ENCODE measurements at places on chromosomes 11 and 22.
A peak's percentile ranks its signal among the peaks of the same experiment; 100 is the strongest.

- no peak for DNase-seq
Observed at GRCh38 chr22:27488456-27489177, 312.9 kb downstream of the MN1 start.

DNA sequence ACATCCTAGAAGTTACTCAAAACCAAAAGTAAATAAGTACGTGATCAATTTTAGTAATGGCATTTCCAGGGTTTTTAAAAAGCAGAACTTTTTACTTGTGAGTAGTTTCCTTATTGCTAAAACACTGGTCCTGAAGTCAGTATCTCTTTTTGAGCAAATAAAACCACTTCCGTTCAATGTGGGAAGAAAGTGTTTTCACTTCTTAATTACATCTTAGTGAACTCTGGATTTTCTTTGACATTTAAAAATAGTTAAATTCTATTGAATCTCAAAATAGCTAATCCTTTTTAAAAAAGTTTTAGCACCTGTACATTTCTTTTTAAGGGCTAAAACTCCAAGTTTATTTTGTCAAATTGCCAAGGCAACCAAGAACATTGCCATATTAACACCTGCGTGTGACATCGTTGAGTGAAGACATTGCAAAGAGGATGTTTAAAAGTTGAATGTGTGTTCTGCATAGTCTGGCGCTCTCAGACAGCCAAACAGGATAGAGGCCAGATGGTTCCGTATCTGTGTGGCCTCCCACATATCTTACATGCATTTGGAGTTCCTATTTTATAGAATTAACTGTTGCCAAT is 17.2 kb upstream of the OR5B21 start:
- DNase-seq, result no peak

- peak; percentile 63 for DNase-seq
Observed at GRCh38 chr22:37314315-37315074, 32.2 kb downstream of the CYTH4 start.

- DNase-seq, result no peak
Observed at GRCh38 chr11:104690241-104690640, 208.0 kb downstream of the CASP12 start.

DNA sequence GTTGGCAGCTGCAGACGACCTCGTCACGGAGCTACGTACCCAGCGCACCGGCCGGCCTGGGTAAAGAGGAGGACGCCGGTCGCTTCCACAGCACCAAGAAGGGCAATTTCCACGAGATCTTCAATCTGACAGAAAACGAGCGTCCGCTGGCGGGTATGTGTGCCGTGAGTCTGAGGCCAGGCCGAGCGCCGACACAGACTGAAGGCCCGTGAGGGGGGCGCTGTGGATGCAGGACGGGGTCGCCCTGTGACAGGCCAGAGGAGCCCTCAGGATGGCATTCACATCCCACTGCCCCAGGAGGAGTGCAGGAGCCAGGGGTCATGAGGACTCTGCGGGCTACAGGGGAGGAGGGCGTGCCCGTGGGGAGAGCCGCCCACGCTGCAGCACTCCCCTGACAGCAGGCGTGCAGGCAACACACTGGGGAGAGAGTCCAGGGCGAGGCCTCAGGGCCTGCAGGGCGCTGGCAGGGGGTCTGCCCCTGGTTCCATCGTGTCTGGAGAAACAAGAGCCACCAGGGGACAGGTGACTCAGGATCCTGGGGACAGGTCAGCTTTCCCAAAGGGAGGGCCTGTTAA is 53.6 kb downstream of the GRAMD4 start:
- DNase-seq, result no peak

- DNase-seq, result no peak
Observed at GRCh38 chr11:64624883-64625481, 34.0 kb downstream of the SLC22A12 start.

DNA sequence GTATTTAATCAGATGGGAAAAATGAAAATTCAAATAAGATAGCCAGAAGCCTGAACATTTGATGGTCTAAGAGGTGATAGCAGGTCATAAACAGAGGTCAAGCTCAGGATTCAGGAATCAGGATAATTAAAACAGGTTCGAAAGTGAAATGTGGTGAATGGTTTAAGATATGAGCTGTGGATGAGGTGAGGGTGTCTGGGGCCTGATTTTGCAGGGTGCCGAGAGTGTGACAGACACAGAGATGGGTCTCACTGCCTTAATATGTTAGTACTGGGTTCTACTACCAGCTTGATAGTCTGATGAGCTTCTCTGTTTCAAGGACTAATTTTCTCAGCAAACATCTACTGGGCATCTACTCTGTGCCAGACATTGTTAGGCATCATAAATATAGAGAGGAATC is 19.9 kb upstream of the EMSY start:
- no peak for DNase-seq

DNA sequence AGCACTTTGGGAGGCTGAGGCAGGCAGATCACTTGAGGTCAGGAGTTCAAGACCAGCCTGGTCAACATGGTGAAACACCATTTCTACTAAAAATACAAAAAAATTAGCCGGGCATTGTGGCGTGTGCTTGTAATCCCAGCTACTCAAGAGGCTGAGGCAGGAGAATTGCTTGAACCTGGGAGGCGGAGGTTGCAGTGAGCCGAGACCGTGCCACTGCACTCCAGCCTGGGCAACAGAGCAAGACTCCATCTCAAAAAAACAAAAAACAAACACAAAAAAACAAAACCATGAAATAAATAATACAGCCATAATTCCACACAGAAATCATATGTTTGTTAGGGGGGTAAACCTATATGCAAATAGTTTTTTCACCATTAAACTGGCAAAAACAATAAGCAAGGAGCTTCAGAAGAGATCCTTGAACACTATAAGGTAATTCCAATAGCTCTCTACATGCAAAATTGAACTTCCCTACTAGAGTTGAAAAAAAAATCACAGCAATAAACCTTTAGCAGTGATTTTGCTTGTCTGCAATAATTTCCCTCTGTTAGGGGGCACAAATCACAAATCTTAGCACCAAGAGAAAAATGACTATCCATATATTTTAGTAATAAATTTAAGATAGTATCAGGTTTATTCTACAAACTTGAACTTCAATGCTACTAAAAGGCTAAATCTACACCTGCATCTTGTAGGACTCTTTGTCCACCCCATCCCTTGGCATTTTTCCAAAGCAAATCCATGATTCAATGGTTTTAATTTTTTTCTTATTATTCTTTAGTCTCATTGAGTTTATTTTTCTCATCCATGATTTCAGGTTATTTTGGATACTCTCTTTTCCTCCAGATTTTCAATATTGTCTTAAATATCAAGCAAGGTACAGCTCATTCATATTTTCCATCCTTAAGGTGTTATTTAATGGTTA is 3.9 kb downstream of the CSTF3 start:
- DNase-seq, result no peak
